ACHN (cell line): ENCODE measurements at places on chromosomes 1 and 21.
A peak's percentile ranks its signal among the peaks of the same experiment; 100 is the strongest.

DNA sequence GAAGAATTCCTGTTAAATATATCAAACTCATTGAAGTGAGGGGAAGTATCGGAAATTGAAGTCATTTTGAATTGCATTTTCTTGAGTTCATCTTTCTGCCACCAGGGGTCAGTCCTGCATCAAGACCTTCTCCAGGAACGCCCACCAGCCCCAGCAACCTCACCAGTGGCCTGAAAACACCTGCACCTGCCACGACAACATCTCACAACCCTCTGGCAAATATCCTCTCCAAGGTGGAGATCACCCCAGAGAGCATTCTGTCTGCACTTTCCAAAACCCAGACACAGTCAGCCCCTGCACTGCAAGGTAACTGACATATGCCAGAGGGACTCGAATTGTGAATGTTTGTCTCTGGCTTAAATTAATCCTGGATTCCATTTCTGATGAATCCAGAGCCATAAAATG is 22.8 kb upstream of the TARS2 start:
- DNase-seq = peak; percentile 70

GRCh38 chr1:68199603-68200002 is 32.7 kb downstream of the WLS start:
- DNase-seq = no peak

DNA sequence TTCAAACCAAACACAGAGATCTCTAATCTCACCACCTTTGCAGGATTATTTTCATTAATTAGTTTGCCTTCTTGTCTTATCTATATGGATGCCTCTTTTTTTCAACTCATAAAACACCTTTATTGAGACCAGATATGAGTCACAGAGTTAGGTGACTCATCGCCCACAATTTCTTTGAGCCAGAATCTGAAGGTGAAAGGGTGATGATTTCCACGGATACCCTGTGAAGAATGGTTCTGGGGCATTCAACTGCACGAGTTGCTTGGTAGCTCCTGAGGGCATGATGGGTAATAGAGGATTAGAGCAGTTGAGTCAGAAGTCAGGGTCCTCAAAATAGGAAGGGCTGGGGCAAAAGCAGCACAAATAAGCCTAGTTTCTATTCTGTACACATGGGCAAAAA is 128.2 kb downstream of the TBX19 start:
- DNase-seq = peak; percentile 64

DNA sequence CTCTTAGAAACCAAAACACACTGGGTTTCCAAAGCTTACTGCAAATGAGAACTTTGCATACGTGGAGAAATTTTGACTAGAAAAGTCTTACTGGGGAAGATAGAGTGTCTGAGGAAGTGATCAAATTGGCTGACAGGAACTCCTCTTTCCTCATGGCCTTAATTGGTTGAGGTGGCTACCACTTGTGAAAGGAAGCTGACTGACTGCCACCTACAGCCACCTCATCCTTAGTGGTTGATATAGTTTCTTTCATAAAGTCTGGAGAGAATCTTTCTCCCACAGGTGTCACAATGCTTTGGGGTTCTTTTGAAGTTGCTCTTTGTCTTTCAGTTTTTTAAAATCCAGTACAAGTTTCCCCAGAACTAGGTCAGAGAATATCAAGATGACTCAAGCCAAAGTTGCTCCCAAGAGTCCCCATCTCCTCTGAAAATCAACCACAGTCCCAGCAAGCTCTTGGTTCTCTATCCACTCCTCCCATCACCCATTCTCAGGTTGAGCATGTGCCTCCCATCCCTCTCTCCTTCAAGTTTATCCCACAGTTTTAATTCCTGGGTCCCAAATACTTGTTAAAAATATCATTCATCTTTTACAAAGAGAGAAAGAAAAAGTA is 43.3 kb downstream of the GPR88 start:
- DNase-seq = no peak

- no peak for DNase-seq
Measured at GRCh38 chr1:72197786-72198185, 84.6 kb downstream of the NEGR1 start.

- DNase-seq = no peak
Measured at GRCh38 chr1:217040711-217041455, 317.7 kb upstream of the ESRRG start.

- peak; percentile 15 for DNase-seq
Measured at GRCh38 chr1:76867342-76868130, at the start of gene ST6GALNAC5. Gene ST6GALNAC5 (plus strand): TSS chr1:76867480.

GRCh38 chr1:174469052-174469451 is 21.3 kb downstream of the GPR52 start:
- no peak for DNase-seq

DNA sequence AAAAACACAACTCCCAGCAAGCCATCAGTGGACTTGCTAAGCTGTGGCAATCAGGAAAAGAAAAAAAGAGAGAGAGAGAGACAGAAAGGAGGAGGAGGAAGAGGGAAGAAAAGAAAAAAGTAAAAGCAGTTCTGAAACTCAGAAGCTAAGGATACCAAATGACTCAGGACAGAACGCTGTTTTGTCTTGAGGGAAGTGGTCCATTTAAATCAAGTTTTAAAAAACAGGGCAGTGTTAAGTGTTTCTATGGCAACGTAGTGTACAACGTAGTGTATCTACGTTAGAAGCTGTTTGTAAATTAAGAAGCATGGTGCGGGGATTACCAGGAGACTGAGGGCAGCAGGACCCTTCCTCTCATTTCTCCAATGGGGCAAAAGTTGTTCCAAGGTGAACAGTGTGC is 5.8 kb downstream of the ADORA3 start:
- DNase-seq = no peak

GRCh38 chr1:103218369-103218768 is 110.0 kb upstream of the COL11A1 start:
- no peak for DNase-seq

GRCh38 chr1:180616439-180616838 is 15.4 kb upstream of the XPR1 start:
- no peak for DNase-seq

GRCh38 chr1:71044833-71045232 is 2.8 kb downstream of the PTGER3 start:
- no peak for DNase-seq

GRCh38 chr1:89995598-89996449 is 914 bp downstream of the ZNF326 start:
- DNase-seq = no peak

- DNase-seq = no peak
Measured at GRCh38 chr1:11654137-11654938, at the start of the genes FBXO2 and FBXO44. Gene FBXO2 (minus strand): TSS chr1:11654429. CDS start chr1:11654340, 89 bp downstream. Gene FBXO44 (plus strand): TSS chr1:11654877. CDS start chr1:11655836, 959 bp downstream.

DNA sequence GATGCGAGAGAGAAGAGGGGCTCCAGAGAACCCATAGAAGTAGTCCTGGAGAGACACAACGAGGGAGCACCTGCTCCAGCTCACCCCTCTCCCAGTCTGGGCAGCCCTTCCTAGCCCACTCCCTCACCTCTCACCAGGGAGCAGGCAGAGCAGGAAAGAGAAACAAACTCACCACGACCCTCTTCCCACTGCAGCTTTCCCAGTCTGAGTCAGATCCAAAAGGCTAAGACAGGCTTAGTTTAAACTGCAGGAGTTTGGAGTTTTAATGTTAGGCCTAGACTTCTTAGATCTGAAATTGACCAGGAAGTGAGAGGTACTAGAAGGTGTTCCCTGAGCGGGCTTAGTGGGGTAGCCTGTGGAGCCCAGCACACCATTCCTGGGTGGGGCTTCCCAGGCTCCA is 29.6 kb downstream of the SLC1A7 start:
- no peak for DNase-seq

- DNase-seq = peak; percentile 34
Measured at GRCh38 chr1:196467230-196467925, 140.9 kb downstream of the KCNT2 start.

DNA sequence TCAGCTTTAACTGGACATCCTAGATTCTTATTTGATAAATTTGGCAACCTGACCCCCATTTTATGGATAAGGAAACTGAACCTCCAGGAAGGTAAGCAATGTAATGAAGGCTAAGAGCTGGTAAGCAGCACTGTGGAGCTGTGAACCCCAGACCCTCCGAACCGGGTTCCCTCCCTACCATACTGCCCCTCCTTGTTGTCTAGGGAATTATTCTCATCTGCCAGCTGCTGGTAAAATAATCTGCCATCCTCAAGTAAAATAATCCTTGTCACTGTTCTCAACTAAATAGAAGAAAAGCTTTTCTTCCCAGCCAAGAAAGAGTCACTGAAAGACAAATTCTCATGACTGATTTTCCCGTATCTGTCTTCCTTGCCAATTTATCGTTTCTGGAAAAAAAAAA is 55.8 kb upstream of the PRDX6 start:
- no peak for DNase-seq

GRCh38 chr1:37746806-37747205 is 18.1 kb downstream of the EPHA10 start:
- no peak for DNase-seq

- DNase-seq = no peak
Measured at GRCh38 chr21:38392661-38393060, 105.6 kb downstream of the ERG start.

GRCh38 chr1:205446828-205447227 is 9.0 kb downstream of the BLACAT1 start:
- no peak for DNase-seq

DNA sequence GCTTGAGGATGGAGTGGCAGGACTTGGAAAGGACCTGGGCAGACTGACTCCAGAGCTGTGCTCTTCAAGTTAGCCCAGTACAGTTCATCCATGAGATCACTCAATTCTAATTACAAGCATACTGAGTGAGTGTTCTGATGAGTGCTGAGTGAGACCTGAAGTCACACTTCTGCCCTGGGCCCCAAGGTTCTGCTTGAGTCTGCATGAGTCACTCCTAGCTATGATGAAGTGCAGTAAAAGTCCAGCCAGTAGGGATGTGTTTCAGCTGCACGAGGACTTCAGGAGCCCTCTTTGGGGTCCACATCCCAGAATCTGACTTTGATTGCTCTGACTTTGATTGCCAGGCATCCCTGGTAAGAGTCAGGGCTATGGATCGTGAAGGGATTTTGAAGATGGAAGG is 35.8 kb downstream of the PLEKHA6 start:
- peak; percentile 65 for DNase-seq

- no peak for DNase-seq
Measured at GRCh38 chr21:37886726-37887299, 29.4 kb downstream of the KCNJ6 start.

GRCh38 chr1:43841321-43842174 is 92.1 kb upstream of the ARTN start:
- DNase-seq = no peak

DNA sequence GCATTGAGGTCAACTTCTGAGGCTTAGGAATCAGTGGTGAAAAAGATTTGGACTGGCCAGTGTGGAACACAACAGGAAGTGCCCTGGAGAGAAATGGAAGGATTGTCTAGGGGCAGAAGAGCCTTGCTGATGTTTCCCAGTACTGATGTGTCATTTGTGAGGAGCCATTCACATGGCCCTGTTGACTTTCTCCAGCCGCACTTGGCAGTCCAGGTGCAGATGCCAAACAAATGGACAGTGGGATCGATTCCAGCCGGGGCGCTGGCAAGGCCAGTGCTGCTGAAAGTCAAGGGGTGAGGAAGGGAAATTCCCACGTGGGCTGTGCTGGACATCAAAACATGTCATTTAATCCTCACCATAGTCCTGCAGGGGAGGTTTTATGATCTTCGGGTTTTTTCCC is 4.9 kb upstream of the TRIM63 start:
- DNase-seq = no peak

GRCh38 chr1:185561629-185562028 is 172.6 kb upstream of the HMCN1 start:
- DNase-seq = no peak

DNA sequence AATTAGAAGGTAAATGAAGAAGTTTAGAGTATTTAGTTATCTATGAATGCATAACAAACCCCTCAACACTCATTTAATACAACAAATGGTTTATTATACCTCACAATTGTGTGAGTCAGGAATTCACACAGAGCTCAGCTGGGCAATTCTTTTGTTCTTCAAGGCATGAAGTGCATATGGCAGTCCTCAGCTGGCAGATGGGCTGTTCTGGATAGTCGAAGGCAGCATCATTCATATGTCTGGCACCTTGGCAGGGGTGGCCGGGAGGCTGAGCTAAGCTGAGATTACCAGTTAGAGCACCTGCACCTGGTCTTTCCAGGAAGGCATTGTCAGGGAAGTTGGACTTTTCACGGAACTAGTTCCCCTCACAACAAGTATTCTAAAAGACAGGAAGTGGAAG is 286.2 kb upstream of the DUSP10 start:
- no peak for DNase-seq

DNA sequence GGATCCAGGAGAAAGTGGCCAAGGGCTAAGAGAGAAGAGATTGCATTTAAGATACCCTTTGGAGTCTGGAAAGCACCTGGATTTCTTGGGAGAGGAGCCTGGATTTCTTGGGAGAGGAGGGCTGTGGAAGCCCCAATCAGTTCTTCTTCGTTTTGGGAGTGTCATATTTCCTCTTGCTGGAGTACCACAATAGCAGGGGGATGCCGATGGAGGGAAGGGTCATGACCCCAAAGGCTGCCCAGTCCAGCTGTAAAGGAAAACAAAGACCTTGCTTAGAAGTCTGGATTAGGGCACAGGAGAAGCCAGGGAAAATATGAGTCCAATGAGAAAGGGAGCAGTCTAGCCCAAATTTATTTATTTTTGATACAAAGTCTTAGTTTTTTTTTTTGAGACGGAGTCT is 11.3 kb downstream of the SSR2 start:
- no peak for DNase-seq

- DNase-seq = no peak
Measured at GRCh38 chr21:30620080-30620479, 347 bp upstream of the KRTAP20-4 start.

DNA sequence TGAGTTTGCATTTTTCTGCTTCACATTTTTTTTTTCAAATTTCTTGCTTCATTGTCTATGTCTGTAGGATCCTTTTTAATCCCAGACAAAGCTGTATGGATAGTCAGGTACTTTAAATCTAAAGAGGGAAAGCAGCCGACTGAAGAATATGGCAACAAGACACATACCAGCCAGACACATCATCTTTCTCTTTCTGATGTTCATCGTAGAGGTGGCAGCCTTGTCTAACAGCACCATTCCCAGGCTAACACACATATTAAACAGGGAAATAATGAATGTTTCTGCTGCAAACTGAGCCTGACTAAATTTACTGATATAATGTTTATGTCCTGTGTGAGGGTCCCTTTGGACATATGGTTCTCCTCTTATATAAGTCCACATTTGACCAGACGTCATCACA is 3.7 kb upstream of the TEKT2 start:
- DNase-seq = no peak

DNA sequence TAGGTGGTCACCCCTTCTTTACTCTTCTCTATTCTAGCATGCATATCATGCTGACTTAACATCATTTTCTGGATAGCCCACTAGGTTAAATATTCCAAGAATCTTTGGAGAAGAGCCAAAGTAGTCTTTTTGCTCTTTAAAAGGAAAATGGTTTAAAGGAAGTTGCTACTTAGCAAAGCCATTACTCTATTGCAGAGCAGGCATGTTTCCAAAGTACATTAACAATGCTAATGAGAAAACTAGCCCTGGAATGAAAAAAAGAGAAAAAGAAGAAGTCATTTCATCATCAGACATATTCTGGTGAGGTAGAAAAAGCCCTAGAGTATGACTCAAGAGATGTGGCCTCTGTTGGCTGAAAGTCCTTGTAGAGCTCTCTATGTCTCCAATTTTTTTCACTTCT is 74.0 kb downstream of the NUF2 start:
- DNase-seq = no peak
